ENCODE measurements at places on chromosomes 12 and 14.

GRCh38 chr12:24546661-24547060, 402.2 kb downstream of the BCAT1 start:
- no peak for DNase-seq

DNA sequence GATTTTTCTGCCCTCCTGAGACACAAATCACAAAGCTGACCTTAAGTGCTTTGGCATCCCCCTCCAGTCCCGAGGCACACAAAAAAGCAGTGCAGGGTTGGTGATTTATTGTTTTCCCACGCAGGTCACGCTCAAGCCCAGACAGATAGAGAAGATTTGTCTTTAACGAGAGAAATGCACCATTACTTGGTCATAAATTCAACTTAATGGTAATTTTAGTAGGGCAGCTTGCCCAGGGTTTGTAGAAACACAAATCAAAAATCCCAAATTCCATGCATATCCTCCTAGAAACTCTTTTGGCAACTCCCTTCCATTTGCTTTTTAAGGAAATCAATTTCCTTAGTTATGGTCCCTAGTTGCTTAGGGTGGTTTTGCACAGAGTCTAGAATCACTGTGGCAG, 132.6 kb downstream of the IGF1 start:
- no peak for DNase-seq

GRCh38 chr14:75214558-75214957, 38.1 kb upstream of the TMED10 start:
- no peak for DNase-seq

- peak; percentile 78 for DNase-seq
These were observed 26.4 kb upstream of the ZFP36L1 start for GRCh38 chr14:68819260-68819691.

GRCh38 chr12:22858849-22859570, 234.0 kb downstream of the ETNK1 start:
- DNase-seq = peak; percentile 8

GRCh38 chr12:51085757-51086156, 2.4 kb upstream of the CSRNP2 start:
- DNase-seq = no peak

GRCh38 chr12:132268674-132269073, 60.7 kb downstream of the GALNT9 start:
- DNase-seq = no peak

DNA sequence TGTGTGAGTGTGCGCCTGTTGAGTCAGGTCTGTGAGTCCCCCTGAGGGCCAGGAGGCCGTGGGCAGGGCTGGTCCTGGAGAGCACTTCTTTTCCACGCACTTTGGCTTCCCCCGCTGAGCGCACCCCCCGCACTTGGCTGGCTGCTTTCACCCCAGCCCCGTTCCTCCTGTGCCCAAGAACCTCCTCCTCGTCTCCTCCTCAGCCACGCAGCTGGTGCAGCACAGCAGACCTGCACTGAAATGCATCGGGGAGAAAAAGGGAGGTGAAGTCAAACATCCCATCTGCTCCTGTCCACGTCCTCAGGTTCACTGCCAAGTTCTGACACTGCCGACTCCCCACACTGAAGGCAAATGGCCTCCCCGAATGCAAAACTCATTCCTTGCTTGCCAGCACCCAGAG, 362.7 kb upstream of the SFSWAP start:
- DNase-seq = no peak

- DNase-seq = peak; percentile 49
These were observed 158.6 kb downstream of the MON2 start for GRCh38 chr12:62625228-62625627.

- no peak for DNase-seq
These were observed 1106.9 kb downstream of the TMTC2 start for GRCh38 chr12:83793616-83794015.

DNA sequence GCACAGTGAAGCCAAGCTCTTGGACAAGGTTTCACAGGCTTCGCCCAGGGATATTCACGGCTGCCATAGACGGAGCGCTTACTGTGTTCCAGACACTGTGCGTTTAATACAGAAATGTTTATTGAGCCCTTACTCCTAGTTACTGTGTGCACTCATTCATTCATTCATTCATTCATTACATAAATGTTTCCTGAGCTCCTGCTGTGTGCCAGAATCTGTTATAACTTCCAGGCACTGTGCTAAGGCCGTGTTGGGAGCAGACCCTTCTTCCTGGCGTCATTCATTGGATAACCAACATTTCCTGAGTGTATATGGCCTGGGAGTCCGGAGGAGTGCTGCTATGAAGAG, 760 bp upstream of the MED13L start:
- no peak for DNase-seq

DNA sequence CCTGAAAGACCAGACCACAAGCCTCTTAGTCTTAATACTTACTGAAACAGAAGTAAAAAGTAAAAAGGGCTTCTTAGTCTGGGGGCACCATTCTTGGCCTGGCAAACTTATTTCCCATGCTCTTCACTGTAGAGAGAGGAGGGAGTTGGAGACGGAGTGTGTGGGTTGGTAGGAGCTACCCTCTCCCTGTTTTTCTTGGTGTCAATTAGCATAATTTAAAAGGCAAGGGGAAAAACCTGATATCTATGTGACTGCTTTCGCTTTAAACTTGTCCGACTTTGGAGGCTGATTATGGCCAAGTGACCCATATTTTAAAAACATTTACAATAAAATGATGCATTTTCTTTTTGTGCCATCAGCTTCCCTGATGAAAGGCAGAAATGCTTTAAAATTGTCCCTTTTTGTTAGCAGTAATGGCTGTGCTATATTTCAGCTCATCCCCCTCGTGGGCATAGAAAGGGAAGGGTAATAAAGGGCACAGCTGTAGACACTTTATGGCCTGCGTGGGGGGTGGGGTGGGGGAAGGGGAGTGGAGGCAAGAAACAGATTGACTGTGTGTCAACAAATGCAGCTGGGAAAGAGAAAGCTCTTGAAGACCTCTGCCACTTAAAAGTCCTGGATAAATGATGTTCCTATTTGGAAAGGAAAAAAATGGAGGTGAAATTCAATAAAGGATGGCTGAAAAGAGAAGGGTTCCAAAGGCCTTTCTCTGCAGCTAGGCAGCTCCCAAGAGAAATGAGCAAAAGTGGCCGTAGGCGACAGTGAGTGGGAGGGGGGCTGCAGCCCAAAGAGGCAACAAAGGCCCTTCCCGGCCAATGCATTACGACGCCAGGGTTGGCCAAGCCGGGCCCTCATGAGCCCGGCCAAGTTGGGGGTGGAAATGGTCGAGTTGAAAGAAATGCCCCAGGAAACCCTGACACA, 57.5 kb upstream of the TMEM263 start:
- DNase-seq = no peak

DNA sequence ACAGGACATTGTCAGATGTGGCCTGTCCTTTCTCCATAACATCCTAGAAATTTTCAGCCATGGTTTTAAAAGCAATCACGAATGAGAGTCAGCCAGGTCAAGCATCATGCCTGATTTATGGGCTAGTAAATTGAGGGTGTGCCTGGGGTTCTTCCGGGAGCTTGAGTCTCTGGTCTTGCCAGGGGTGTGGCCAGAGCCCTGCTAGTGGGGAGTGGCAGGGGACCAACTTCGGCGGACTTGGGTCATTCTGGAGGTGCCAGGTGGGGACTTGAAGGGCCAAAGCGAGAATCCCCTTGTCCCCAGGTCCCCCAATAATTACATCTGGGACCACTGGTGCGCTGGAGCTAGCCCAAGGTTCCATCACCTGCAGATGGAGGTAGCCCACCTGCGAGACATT, 5.7 kb downstream of the OTUB2 start:
- DNase-seq = no peak

DNA sequence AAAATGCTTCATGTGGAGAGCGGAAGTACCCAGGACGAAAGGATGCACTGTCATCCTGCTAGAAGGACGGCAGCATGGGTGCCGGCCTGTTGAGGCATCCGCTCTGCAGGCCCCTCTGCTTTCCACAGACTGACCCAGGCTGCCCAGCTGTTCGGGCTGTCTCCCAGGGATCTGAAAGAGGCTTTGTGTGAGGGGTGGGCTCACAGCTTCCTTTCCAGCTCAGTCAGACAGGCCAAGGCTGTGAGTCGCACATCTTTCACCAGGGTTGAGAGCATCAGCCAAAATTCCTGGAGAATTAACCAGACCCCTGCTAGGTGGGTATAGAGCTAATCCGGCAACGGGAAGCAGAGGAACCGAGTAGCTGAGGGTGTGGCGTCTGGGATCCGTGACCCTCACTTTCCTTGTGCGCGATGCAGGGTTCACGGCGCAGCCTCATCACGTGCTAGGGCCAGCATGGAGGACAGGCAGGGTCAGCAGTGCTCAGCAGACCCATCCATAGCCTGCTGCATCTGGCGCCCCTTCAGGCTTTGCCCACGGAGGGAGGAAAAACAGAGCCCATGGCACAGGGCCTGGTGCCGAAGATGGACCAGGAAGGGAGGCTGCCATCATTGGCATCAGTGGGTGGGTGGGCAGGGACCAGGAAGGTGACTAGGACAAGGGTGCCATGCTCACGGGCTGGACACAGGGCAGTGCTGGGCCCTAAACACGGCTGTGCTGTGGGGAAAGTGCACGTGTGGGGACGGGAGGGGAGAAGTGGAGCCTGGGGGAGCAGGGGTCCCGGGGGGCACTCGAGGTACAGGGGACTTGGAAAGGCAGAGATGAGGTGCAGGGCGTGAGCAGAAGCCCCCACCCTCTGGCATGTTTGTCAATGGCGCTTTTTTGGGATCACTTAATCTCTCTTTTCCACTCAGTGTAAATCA, 9.2 kb upstream of the SIVA1 start:
- DNase-seq = peak; percentile 81

Data from fibroblast of skin of right biceps (primary cell).